ENCODE measurements at places on chromosomes 6 and 20.

GRCh38 chr20:13639150-13639497 lies 392 bp upstream of the TASP1 start:
- DNase-seq = no peak

DNA sequence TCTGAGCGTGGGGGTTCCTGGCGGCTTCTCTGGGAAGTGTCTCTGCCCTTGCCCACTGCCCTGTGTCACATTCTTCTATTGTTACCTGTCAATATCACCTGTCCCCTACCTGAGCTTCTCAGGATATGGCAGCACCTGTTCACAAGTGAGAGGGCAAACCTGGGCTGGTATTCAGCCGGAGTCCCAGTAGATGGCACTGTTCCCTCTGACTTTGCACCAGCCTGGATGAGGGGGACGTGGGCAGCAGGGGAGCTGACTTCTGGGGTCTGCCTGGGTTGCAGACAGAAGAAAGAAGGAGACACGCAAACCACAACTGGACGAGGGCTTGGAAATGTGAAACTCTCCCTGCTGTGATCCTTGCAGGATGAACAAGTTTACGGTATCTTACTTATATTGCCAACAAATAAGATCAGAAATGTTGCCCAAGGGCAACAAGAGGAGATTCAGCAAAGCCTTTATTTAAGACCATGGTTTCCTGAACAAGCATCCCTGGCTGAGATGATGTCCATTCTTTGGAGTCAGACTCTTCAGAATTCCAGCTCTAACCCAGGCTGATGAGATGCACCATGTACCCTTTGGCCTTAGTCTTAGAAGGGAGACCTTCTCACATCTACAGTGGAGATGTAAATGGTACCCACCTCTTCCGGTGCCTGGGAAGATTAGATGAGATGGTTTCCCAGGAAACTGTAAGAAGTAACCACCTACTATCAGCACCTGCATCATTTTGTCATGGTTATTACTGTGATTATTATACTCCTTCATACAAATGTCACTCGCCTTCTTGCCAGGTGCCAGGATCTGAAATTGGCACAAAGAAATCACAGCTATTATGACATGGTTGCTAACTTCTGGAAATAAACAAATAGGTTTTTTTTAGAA lies 400.0 kb upstream of the CDH4 start:
- DNase-seq = no peak

- DNase-seq = no peak
Observed at GRCh38 chr6:11542863-11543262, 5.3 kb downstream of the TMEM170B start.

DNA sequence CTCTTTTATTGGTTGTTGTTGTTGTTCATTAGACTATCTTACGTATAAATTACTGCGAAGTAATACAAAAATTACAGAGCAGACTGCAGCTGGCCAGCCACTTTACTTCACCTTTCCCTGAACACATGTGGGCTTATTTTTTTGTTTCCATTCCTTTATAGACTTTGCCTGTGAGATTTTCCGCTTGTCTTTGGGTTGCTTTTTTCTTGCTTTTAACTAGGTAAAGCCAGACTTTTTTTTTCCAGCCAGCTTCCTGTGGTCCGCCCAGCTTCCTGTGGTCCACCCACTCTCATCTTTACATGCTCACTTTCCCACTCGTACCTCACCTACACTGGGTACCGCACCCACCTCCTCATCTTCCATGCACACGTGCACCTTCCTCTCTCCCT lies 79.0 kb downstream of the IPCEF1 start:
- DNase-seq = no peak

GRCh38 chr6:167079853-167080297 lies 43.0 kb upstream of the CCR6 start:
- no peak for DNase-seq

GRCh38 chr6:158909938-158910337 lies 90.1 kb downstream of the RSPH3 start:
- DNase-seq = no peak

DNA sequence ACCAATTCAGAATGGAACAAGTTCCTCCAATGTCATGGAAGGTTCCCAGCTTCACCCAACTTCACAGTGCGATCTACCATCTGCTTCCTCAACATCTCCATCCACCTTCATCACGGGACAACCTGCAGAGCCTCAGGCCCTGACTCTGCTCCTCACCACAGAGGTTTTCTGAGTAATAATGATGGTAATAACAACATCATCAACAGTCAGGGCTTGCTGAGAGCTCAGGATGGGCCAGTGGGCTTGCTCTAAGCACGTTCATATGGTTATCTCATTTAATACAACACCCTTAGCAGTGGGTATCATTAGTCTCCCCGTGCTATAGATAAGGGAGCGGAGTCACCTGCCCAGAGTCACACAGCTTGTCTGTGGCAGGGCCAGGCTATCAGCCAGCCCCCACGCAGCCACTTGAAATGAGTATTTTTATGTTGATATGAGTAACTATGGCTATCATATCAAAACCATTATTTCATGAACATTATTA lies 38.6 kb downstream of the PREX1 start:
- DNase-seq = no peak

- DNase-seq = no peak
Observed at GRCh38 chr20:57383447-57384347, 7.5 kb upstream of the RBM38 start.

- no peak for DNase-seq
Observed at GRCh38 chr6:157013649-157014304, 236.6 kb downstream of the ARID1B start.

GRCh38 chr6:15272562-15272961 lies 26.7 kb downstream of the JARID2 start:
- DNase-seq = no peak

- DNase-seq = no peak
Observed at GRCh38 chr6:17200395-17200794, 80.8 kb upstream of the RBM24 start.

DNA sequence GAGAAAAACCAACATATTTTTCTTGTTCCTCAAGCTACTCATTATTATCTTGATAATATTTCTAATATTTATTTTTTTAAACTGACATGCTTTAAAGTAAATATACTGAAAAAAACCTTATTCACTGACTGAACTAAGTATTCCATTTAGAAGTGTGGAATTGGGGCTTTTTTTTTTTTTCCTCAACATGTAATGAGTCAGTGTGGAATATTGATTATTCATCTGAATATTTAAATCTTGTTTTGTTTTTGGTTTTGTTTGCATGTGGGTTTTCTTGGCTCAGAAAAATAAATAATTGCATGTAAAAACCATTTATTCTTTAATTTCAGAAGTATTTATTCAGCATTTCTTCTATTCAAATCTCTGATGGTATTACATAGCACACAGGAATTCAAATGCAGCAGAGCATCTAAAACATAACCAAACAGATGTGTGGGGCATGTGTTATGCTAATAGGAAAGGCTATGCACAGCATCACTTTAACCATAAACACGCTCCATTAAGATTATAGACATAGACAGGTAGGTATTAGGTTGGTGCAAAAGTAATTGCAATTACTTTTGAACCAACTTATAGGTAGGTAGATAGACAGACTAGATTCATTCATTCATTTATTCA lies 166.5 kb downstream of the PLCB1 start:
- DNase-seq = no peak

DNA sequence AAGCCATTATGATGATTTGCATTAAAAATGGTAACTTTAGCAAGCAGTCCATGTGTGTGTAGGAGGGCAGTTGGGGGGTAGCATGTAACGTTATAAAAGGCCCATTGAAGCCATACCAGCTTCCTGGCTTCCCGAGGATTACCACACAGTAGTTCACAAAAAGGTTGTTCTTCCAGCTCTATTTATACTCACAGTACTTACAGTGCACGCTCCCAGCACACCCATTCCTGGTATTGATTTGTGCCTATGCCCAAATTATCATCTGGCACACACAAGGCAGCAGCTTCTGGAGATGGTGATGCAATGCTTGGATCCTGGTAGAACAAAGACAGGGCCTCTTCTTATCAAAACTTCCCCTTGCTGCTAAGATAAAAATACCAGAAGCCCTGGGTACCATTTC lies 436.8 kb downstream of the HAO1 start:
- DNase-seq = no peak

DNA sequence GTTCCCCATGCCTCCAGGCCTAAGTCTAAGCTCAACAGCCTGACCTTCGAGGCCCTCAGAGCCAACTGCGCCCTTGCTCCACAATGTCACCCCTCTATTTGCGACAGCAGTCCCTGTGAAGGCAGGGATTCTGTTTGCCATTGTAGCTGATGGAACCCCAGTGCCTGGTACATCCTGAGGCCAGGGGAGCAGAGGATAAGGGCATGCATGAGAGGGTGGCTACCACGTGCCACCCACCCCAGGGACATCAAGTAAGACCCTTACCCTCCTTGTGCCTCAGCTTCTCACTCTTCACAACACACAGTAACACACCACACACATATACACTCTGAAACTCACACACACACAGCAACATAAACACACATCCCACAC lies 20.0 kb upstream of the SIRPA start:
- DNase-seq = no peak

- peak; percentile 71 for DNase-seq
Observed at GRCh38 chr20:38804682-38805501, 605 bp upstream of the PPP1R16B start.

DNA sequence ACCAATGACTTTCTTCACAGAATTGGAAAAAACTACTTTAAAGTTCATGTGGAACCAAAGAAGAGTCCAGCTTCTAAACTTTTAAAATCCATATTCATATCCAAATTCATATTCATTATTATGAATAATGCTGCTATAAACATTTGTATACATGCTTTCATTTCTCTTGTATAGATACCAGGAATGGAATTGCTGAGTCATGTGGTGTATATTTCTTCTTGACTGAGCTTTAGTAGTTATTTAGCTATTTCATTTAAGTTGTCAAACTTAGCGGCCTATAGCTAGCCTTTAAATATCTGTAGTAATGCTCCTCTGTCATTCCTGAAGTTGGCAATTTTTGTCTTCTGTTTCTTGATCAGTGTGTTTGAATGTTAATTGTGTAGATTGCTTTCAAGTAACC lies 19.8 kb upstream of the SMIM28 start:
- no peak for DNase-seq

DNA sequence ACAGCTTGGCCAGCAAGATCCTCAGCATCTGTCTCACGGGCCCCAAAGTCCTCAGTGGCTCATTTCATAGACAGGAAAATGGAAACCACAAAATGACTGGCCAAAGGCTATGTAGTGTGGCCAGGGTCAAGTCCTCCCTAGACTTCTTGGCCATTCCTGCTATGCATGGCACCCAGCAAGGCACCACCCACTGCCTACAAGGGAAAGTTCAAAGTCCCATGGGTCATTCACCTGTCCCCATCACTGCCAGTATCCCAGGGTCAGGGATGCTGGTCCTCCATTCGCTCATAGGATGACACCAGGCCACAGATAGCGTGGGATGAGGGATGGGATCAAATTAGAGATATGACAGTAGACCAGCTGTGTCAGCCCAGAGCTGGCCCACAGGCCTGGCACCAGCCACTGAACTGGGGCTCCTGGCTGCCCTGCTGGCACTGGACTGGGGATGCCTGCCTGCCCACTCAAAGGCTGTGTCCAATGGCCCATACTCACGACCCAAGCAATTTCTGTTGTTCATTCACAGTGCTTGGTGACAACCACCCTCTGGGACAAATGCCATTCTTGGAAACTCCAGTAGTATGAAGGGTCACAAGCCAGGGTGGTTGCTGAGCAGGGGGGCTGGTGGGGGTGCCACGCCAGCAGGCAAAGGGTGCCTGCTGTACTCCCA lies 11.6 kb downstream of the ADISSP start:
- DNase-seq = no peak

- DNase-seq = no peak
Observed at GRCh38 chr6:47407300-47408281, 70.0 kb upstream of the CD2AP start.

- no peak for DNase-seq
Observed at GRCh38 chr6:115668781-115669180, 391.9 kb downstream of the FRK start.

- DNase-seq = no peak
Observed at GRCh38 chr6:99739526-99739925, 132.9 kb downstream of the PRDM13 start.

DNA sequence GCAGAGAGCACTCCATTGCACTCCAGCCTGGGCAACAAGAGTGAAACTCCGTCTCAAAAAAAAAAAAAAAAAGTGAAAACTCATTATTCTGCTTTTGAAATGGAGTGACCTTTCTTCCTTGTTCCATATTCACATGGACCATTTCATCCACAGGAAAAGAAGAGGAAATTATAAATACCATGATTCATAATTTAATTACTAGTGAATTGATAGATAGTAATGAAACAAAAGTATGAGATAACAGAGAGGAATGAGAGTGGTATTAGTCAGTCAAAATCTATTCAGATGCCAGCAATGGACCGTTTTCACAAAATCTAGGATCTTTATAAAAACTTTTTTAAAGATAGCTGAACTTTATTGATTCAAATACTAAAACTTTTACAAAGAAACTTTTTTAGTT lies 443.1 kb upstream of the FLRT3 start:
- DNase-seq = no peak

- DNase-seq = no peak
Observed at GRCh38 chr6:116289876-116290275, 10.1 kb upstream of the TSPYL1 start.

- DNase-seq = no peak
Observed at GRCh38 chr6:170449835-170450753, 103.0 kb downstream of the PSMB1 start.

DNA sequence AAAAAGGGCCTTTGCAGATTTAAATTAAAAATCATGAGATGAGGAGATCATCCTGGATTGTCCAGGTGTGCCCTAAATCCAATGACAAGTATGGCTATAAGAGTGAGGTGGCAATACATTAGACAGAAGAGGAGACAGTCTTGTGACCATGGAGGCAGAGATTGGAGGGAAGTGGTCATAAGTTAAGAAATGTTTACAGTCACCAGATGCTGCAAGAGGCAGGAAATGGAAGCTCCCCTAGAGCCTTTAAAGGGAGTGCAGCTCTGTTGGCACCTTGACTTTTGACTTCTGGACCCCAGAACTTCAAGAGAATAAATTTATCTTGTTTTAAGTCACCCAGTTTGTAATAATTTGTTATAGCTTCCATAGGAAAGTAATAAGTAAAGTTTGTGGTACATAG lies 61.1 kb downstream of the HMGN3 start:
- DNase-seq = no peak

DNA sequence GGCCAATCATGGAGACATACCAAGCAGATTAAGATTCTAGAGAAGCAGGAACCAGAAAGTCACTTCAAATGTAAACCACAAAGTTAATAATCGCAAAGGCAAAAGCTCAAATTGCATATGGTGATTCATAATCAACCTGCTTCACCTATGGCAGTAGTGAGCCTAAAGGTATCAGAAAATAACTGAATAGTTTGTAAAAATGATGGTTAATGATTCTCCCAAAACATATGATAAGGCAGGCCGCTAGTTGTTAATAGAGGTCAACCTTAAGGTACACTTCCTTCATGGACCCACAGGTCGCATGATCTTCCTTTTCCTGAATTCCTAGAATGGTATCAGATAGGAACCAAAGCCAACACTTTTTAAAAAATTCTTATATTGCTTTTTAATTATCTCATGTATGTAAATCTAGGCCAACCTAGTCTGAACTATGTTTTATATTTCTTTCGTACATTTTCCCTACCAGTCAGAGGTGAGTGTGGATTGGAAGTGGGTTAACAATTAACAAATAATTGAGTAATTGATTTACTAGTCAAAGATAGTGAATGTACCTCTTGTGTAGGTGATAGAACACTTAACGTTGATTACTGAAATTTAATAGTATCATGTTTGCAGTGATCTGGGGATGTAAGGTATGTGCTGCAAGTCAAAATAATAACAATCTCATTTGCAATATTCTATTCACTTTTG lies 16.4 kb downstream of the TAAR2 start:
- no peak for DNase-seq

Measured in NK-92 treated with Interleukin-12 subunit alpha and Interleukin-12 subunit beta, amount 100 ng/mL, for 24 hours (cell line).